Stimulated activated CD4-positive, alpha-beta T cell treated with anti-CD3 and anti-CD28 coated beads, Interleukin-1b, Interleukin-23, amount 100 ng/mL, for 24 hours (primary cell): ENCODE measurements at places on chromosomes 1 and 21.
A peak's percentile ranks its signal among the peaks of the same experiment; 100 is the strongest.

- DNase-seq: no peak
These were observed 45.4 kb downstream of the ETS2 start for GRCh38 chr21:38851101-38851500.

DNA sequence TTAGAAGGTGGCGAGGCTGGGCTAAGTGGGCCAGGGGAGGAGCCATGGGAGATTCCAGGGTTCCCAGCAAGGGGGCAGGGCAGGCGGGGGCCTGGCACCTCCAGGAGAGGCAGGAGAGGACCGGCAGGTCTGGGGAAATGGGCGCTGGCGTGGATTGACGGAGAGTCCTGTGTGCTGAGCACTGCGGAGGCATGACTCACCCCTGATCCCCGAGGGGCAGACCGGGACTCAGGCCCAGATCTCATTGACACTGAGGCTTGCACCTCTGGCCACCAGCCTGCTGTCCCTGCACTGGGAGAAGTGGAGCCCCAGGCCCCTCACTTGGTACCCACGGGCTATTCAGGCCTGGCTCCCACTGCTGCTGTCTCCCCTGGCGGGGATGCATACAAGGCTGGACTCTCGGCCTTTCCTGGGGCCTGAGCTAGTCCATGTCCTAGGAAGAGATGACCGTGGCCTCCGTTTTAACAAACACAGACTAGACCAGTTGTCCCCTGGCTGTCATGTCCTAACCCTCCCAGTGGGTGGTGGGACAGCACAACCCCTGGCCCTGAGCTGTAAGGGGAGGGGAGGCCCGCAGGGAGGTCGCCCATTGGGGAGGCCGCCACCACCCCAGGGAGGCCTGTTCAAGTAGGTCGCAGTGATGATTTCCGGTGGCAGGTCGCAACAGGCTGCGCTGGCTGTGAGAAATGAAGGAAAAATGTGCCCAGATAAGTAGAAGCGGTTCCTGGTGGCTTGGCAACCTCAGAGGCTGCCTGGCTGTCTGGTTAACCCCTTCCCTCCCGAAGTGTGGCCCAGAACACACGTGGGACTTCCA is 39.7 kb downstream of the RIPK4 start:
- no peak for DNase-seq

DNA sequence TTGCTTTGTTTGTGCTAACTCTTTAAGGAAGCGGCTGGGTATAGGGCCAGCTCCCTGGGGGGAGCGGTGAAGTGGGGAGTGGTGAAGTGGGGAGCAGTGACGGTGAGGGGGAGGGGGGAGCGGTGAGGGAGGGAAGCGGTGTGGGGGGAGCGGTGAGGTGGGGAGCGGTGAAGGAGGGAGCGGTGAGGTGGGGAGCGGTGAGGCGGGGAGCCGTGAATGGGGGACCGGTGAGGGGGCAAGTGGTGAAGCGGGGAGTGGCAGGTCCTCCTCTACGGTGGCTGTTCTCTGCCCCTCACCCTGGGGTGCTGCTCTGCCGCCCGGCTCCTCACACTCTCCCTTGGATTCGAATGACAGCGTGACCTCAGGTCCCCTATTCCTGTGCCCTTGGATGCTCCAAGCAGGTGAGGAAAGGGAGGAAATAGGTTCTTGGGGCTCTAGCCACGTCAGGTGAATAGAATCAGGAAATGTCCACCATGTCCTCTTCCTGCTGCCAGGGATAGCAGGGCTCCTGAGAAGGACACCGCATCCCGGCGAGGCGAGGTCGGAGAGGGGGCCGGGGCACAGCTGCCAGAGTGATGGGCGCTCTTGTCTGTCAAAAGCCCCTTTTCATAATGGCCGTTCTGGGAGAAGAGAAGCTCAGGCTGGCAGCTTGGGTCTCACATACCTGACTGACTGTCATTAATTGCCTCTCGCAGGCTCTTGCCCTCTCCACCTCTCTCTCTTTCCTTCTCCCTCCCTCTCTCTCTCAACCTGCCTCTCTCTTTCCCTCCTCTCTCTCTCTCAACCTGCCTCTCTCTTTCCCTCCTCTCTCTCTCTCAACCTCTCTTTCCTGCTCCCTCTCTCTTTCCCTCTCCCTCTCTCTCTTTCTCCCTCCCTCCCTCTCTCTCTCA is 134.2 kb downstream of the PGBD5 start:
- no peak for DNase-seq

DNA sequence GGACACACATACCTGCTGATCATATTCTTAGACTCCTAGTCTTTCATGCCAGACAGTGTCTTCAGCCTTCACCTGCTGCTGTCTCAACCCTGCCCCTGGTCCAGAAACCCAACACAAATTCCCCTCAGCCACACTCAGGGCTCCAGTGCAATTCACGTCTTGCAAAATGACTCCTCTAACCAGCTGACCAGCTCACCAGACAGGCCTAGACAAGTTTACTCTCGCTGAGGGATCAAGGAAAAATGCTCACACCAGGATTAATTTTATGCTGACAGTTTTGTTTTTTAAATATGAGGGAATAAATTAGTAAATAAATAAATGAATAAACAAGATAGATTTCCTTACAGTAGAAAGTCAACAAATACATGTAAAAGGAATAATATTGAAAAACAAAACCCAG is 28.5 kb downstream of the CCDC185 start:
- no peak for DNase-seq

- no peak for DNase-seq
These were observed 182.4 kb upstream of the UBE2U start for GRCh38 chr1:64021066-64021465.

DNA sequence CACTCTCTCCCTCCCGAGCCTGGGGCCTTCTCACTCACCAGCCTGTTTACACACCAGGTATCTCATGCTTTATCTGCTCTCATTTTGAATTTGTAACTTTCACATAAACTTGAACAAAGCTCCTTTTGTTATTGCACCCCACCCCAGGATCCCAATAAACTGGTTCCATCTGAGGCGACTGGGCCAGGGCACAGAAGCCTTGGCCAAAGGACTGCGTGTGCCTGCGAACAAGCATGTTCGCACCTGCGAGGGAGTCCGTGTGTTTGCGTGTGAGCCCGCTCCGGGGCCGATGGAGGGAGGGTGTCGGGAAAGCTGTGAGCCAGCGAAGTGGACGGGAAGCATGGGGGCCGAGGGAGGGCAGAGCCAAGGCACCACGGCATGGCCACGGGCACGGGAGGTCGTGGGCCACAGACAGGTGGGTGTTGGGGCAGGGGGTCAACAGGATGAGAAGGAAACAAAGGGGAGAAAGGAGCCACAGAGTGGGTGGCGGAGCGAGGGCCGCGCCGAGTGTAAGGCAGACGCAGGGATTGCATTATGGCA is 98.8 kb downstream of the CASZ1 start:
- no peak for DNase-seq

GRCh38 chr1:16231331-16232315 is 5.4 kb downstream of the CPLANE2 start:
- DNase-seq: no peak

GRCh38 chr1:234927312-234927970 is 201.2 kb downstream of the TOMM20 start:
- DNase-seq: no peak

GRCh38 chr1:178518894-178519293 is 6.0 kb downstream of the TEX35 start:
- DNase-seq: no peak

GRCh38 chr21:38307771-38308531 is 51.2 kb downstream of the KCNJ15 start:
- DNase-seq: no peak

DNA sequence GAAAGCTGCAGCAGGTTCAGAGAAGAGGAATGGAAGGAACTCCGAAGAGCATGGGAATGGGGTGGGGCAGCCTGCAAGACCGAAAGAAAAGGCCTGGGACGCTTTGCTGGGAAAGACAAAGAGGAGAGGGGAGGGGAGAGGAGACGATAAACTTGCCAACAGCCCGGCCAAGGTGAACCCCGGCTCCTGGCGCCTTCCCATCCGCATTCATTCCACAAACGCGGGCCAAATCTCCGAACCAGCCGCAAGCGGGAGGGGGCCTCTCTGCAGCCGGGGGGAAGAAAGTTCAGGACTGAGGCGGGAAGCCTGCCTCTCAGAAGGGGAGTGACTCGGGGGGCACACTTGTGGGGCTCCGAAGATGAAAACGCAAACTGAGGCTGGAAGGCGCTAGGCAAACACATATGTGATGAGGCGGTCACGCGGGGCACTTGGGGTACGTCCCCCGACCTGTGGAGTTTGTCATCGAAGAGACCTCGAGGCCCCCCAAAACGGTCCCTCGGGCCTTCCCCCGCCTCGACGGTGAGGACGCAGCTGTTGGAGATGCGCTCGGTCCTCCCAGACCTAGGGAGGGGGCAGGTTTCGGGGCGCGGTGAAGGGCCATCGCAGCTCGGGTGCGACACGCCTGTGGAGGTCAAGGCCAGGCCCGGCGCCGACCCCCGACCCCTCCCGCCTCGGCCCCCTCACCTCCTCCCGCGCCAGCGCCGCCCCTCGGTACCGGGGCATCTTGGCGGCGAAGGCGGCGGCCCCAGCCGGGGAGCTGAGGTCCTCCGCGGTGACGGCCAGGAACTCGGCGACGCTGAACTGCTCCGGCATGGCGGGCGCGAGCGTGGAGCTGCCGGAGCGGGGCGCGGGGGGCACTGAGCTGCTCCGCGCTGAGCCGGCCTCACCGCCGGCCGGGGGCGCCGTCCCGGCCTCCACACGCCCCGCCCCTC is at the start of gene ASAP3:
Gene ASAP3 (minus strand): TSS at position 859 of the 932 bp plus-strand sequence. CDS start 46 bp downstream, at position 813.
- peak; percentile 5 for DNase-seq

- DNase-seq: no peak
These were observed 356.5 kb upstream of the DUSP10 start for GRCh38 chr1:222098404-222098803.

DNA sequence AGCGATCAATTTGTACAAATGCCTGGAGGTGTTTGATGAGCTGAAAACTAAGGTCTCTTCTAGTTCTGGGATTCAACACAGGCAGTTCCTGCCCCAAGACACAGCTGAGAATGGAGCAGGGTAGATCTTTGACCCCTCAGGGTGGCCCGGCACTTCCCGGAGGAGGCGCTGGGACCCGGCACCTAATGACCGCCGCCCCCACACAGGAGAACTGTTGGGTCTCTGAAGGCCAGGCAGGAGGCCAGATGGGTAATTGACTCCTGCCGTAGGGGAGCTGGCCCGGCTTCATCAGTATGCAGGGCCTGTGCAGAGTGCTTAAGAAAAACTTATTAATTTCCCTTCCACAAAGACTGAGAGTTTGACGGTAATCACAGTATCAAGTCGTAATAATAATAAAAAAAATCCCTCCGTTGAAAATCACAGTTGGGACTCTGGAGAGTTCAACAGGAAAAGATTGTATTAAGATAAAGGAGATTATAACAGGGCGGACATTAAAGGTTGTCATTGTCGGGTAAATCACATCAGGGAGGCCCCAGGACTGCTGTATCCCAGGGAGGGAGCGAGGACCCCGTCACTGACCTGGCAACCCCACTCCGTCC is 51.7 kb downstream of the UBIAD1 start:
- DNase-seq: no peak

DNA sequence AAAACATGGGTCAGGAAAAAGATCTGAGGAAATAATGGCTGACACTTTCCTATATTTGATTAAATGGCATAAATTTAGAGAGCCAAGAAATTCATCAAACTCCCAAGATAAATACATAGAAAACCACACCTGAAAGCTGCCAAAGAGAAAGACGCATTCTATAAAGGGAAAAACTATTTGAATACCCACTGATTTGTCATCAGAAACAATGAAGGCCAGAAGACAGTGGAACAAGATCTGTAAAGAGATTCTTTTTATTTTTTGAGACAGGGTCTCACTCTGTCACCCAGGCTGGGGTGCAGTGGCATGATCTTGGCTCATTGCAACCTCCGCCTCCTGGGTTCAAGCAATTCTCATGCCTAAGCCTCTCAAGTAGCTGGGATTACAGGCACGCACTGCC is 17.4 kb downstream of the SDE2 start:
- no peak for DNase-seq

DNA sequence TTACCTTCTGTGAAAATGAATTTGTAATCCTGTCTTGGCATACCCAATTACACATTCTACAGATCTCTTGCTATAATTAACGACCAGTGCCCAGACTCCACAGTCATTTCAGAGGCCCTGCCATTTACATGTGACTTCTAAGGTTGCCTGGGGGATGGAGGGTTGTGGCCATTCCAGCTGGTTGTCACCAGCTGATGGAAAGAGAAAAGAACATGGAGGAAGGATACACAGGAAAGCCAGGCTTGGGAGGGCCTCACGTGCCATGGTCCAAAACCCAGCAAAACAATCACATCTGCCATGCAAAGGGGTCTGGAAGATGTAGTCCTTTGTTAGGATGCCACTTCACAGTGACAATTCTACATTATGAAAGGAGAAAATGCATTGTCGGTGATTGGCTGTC is 59.3 kb downstream of the LAMC2 start:
- no peak for DNase-seq

- DNase-seq: no peak
These were observed 10.8 kb downstream of the DPT start for GRCh38 chr1:168717906-168718891.

DNA sequence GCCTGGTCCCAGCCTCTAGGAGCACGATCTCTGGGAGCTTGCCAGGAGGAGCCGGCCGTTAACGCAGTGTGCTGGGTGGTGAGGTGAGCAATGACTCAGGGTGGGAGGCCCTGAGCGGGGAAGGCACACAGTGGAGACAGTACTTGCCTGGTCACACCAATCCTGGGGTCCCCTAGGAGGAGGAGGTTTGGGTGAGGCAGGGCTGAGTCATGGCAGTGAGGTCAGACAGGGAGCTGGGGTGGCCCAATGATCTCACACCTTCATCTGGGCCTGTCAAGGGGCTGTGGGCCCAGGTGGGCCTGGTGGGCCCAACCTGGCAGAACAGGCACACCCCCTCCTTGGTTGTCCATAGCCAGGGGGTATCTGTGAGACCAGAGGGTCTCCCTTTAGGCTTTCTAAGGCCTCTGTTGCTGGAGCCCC is 8.6 kb upstream of the EDN2 start:
- no peak for DNase-seq

- no peak for DNase-seq
These were observed 1.1 kb downstream of the TTC3 start for GRCh38 chr21:37074197-37074510.

DNA sequence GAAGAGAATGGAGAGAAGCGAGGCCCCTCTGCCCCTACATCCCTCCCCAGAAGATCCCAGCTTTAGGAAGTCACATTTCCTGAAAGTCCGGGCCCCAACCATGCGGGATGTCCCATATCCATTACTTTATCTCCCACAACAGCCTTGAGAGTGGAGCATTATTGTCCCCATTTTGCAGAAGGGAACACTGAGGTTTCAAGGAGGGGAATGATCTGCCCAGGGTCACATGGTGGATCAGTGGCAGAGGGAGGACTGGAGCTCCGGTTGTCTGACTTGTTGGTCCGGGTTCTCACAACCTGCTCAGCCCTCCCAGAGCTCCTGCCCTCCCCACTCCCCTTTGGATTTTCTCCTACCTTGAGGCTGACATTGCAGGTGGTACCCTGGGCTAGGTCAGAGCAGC is 2.2 kb upstream of the CRYBG2 start:
- DNase-seq: no peak

GRCh38 chr1:218345673-218346390 is 696 bp downstream of the TGFB2 start:
- DNase-seq: no peak

DNA sequence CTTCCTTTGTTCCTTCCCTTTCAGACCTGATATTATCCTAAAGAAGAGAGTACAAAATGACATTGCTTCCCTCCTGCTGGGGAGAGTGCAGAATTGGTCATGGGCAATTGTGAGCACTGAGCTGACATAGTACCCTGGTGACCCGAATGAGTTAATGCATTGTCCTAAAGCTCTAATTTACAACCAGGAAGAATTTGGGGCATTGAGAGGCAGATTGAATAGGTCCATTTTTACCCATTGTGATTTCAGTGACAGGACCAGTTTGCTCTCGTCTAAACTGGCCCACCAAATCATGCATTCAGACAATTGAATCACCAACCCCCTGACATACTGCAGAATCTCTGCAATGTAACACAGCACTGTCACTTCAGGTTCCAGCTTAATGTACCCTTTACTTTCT is 497.4 kb downstream of the DPYD start:
- DNase-seq: no peak
